ENCODE measurements at places on chromosomes 7 and 10. TPM values are rescaled to one million over a fixed set of nuclear protein-coding genes. Genes with fewer than 3 reads are reported as not detected.

Gene OR2A12
- not detected for total RNA-seq

DNA sequence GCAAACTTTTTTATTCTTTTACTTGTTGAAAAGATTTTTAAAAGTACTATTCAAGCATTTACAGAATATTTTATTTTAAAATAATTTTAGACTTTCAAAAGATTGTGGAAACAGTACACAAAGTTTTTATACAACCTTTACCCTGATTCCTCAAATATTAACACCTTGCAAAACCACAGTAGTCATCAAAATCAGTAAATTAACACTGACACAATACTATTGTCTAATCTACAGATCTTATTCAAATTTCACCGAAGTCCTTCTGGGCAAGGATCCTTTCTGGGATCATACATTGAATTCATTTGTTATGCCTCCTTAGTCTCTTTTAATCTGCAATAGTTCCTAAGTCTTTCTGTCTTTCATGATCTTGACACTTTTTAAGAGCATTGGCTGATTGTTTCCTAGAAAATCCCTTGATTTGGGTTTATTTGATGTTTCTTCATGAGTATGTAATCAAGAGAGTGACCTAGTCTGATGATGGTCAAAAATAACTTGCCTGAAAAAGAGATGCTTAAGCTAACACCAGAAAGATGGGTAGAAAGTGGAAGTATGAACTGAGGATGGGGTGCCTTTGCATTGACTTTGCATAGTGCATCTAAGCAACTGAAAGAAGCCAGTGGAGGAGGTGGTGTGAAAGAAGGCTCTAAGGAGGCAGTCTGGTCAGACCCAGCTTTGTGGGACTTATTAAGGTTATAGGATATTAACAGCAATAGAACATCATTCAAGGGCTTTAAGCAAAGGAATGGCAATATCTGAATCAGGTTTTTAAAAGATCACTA is 9.7 kb downstream of the STAMBPL1 start:
- no peak for DNase-seq

GRCh38 chr7:1054861-1055450 is 10.6 kb downstream of the GPR146 start:
- DNase-seq: no peak

GRCh38 chr10:131618587-131619267 is 282.1 kb upstream of the PPP2R2D start:
- peak; percentile 82 for DNase-seq

Gene FAM149B1
- 12.4 TPM for total RNA-seq

- no peak for DNase-seq
Measured at GRCh38 chr10:103839872-103840739, 15.3 kb downstream of the SH3PXD2A start.

GRCh38 chr7:16465469-16466361 is at the start of gene SOSTDC1:
Gene SOSTDC1, minus strand, starts transcription at chr7:16465738. Its CDS starts 70 bp downstream, at chr7:16465668.
- no peak for DNase-seq

- no peak for DNase-seq
Measured at GRCh38 chr10:115136616-115137015, 43.5 kb downstream of the ATRNL1 start.

- no peak for DNase-seq
Measured at GRCh38 chr7:128872394-128872824, 9.8 kb downstream of the ATP6V1F start.

GRCh38 chr7:17524746-17525145 is 226.3 kb downstream of the AHR start:
- DNase-seq: no peak

Gene MMD2
- total RNA-seq: not detected

DNA sequence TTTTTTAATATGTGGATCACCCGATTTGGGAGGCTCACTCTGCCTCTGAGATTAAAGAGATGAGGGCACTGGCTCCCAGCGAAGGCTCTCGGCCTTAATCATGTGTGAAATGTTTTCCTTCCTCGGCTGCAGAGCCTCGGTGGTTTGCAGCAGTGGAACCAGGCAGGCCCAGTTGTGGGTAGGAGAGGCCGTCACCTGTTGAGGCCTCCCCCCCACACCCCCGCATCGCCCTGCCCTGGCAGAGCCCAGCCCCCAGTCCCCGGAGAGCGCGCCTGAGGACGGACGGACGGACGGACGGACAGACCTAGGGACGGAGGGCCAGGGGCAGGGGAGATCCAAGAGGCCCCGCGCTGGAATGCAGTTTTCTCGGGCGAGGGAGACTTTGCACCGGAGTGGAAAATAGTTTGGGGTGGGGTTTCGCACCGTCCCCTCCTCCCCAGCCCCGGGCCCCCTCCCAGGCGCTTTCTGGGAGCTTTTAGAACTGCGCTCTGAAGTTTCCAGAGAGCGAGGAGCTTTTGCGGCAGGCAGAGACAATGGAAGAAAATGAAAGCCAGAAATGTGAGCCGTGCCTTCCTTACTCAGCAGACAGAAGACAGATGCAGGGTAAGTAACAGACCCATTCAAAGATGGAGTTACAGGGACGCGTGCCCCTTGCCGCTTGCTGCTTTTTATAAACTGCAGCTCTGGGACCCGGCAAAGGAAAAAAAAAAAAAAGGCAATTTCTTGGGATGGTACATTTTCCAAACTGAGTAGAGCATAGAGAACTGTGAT is at the start of gene KIAA1217:
Gene KIAA1217, plus strand, starts transcription at position 478 of the 771 bp plus-strand sequence. Its CDS starts 56 bp downstream, at position 534.
- peak; percentile 23 for DNase-seq

Gene PDE6C
- total RNA-seq: not detected

DNA sequence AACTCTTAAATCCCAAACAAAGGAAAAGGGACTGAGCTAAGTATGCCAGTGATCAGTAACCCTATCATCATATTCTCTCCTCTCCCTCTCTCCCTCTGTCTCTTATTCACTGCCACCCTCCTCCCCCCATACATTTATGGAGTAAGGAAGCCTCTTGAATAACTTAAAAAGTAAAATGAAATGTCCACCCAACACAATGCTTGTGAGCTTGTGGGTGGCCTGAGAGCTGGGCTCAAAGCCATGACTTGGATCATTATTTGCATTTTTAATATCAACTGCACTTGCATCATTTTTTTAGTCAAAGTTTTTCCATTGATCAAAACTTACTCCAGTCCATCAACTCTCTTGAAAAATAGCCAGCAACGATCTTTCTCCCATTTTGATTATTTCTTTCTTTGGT is 46.8 kb downstream of the FAM107B start:
- DNase-seq: no peak

Gene IQCE
- total RNA-seq: 18.6 TPM

GRCh38 chr10:93710333-93710909 is 8.0 kb upstream of the FRA10AC1 start:
- no peak for DNase-seq

GRCh38 chr10:34046506-34047034 is 712.1 kb upstream of the NRP1 start:
- DNase-seq: no peak

Gene DRGX
- total RNA-seq: not detected

Gene FAM241B
- 1.9 TPM for total RNA-seq

- no peak for DNase-seq
Measured at GRCh38 chr10:60346661-60347060, 43.0 kb downstream of the ANK3 start.

DNA sequence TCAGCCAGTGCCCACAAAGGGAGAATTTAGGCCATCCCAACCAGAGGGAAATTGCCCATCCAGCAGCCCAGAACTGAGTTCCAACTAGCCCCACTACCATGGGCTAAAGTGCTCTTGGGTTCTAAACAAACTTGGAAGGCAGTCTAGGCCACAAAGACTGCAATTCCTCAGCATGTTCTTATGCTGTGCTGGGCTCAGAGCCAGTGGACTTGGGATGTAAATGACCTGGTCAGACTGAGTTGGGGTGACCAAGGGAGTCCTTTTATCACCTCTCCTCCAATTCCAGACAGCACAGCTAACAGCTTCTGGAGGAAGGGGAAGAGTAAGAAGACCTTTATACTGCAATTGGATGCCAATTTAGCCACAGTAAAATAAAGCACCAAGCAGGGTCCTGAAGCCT is 607.2 kb upstream of the KCND2 start:
- DNase-seq: no peak

GRCh38 chr7:39099146-39099545 is 121.4 kb downstream of the POU6F2 start:
- no peak for DNase-seq

Gene PNLIP
- total RNA-seq: not detected

DNA sequence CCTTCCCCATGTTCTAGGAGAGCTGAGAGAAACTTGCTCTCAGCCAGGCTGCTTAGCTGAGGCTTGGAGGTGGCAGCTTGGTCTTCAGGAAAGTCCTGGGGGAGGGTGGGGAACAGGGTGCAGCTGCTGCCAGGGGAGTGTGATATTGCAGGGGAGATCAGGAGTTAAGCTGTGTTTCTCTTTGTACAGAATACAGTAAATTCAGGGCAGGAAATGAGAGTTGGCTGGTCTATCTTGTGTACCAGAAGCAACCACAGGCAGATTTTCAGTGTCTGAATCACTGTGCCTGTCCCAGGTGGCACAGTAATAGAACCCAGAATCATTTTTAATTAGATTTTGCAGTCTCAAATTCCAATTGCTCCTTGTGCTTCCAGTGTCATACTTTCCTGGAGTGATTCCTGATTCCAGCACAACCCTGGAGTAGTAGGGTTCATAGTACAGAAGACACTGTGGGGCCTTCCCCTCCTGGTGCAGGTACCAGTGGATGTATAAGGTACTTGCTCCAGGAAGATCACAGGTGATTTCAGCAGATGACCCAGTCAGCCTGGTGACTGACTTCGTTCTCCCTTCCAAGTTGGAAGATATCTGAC is 94.0 kb upstream of the TARP start:
- no peak for DNase-seq

Gene TMEM213
- 9.2 TPM for total RNA-seq

DNA sequence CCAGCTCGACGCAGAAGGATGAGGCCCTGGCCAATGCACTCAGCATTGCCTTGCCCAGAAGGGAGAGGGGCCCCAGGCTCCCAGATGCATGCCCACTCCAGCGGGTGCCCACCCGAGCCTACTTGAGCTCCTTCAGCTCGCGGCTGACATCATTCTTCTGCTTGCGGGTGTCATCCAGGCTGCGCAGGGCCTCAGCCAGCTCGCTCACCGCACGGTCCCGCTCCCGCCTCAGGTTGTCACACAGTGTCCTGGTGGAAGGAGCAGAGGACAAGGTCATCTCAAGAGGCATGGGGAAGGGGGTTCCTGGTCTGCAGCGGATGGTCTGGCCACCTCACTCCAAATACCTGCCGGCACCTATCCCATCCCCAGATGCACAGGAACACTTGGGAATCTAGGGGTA is 92.8 kb downstream of the DLG5 start:
- no peak for DNase-seq

GRCh38 chr7:128894101-128894440 is 16.4 kb downstream of the KCP start:
- DNase-seq: no peak

Gene FOXI2
- total RNA-seq: 0.58 TPM

All from lower leg skin (tissue), 4 donors.